Endothelial cell of umbilical vein (primary cell): ENCODE measurements at places on chromosomes 2 and 18. TPM values are rescaled to one million over a fixed set of nuclear protein-coding genes. Genes with fewer than 3 reads are reported as not detected.
A peak's percentile ranks its signal among the peaks of the same experiment; 100 is the strongest.

GRCh38 chr2:62375113-62375420, 130.9 kb downstream of the TMEM17 start:
- DNase-seq: no peak

Gene XPO1
- 33.8 and 46.7 TPM in 2 replicates for polyA plus RNA-seq

Gene SERPINE2
- 2.5 and 4.0 TPM in 2 replicates for polyA plus RNA-seq

GRCh38 chr2:95292623-95293260, 4.4 kb upstream of the KCNIP3 start:
- no peak for DNase-seq

Gene COBLL1
- polyA plus RNA-seq: 7.0 and 9.1 TPM in 2 replicates

Gene STRADB
- polyA plus RNA-seq: 5.3 and 6.9 TPM in 2 replicates

DNA sequence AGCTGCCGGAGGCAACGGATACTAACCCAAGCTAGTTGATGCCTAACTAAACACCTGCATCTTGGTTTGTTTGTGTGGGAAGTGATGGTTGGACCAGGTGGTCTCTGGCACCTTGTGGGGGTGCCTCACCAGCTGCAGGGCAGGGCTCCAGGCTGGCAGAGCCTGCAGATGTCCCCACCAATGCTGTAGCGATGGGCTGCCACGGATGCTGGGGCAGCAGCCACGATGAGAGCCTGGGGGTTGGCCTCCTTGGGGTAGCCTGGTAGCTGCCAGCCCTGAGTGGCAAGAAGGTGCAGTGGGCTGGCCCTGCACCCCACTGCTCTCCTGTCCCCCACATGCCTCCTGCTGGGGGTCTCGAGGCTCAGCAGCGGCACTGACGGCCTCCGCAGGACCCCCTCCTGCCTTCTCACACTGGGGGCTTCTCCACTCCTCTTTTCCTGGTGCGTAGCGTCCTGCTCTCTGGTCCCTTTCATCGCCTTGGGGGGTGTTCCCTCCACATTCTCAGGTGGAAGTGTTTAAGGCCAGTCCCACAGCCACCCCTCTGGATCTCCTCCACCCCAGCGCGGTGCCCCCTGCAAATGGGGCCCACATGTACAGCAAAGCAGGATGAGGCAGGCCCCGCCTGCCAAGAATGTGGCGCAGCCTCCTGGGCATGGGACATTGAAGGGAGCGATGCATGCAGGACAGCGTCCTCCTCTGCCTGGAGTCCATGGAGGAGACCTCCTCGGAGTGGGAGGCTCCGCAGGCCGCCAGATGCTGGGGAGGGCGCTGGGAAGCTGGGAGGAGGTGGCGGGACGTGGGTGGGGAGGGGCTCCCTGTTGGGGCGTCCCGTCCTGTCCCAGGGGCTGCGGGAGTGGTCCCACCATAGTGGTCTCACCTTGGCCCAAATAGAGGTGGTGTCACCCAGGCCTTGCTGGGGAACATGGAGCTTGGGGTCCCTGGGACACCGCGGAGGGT, 173.1 kb downstream of the ASB1 start:
- no peak for DNase-seq

Gene SPEG
- 3.5 TPM in 2 replicates for polyA plus RNA-seq

DNA sequence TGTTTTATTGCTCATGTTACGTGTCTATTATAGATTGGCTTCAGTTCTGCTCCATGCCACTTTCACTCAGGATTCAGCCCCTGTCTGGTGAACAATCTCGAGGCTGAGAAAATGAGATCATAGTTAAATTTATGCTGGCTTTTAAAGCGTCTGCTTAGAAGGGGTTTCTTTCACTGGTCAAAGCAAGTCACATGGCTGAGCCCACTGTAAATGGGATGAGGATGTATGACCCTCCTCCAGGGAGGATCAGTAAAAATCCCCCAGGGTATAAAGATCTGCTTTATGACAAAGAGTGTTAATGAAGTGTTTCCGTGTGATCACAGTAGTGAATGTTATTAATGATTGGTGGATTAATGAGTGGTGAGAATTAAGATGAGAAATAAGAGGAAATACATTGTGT, 6.2 kb upstream of the PLCL1 start:
- DNase-seq: no peak

Gene SLC66A3
- polyA plus RNA-seq: 31.4 and 45.8 TPM in 2 replicates

Gene PLGLB2
- polyA plus RNA-seq: 0.68 and 0.98 TPM in 2 replicates

DNA sequence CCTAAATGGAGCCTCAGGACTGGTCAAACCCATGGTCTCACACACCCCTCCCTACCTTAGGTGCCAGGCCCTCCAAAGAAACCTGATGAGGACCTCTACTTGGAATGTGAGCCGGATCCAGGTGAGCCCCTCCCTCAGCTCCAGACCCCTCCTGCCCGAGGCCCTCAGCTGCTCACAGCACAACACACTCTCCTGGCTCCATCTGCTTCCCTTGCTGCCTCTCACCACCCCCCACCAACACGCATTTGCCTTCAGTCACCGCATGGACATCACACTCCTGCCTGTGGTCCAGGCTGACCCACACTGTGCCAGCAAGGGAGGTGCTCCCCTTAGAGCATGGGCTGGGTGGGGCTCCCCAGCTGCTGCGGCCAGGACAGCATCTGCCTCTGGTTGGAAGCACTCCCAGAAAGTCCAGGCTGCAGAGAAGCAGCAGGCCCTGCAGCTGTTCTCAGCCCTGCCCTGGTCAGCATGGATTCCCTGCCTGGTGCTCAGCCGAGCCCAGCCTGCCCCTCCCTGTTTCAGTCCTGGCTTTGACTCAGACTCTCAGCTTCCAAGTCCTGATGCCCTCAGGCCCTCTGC, 15.1 kb downstream of the SH2D6 start:
- no peak for DNase-seq

DNA sequence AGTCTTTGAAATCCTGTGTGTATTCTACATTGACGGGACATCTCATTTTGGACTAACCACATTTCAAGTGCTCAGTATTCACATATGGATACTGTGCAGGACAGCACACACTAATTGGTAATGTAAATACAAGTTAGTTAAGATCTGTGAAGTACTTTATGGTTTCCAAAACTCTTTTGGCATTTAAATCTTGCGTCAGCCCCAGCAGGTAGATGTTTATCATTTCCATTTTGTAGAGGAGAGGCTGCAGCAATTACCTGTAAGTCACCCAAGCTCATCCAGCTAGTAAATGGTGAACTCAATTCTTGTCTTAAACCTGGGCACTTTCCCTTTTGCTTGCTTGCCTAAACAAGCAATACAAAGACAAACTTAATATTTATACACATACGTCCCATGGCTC, 1.6 kb upstream of the NAGK start:
- DNase-seq: no peak

- DNase-seq: no peak
Measured at GRCh38 chr2:37671816-37672103, 318 bp upstream of the CDC42EP3 start.

Gene CNGA3
- not detected in 2 replicates for polyA plus RNA-seq

Gene CHRND
- polyA plus RNA-seq: not detected in 2 replicates

DNA sequence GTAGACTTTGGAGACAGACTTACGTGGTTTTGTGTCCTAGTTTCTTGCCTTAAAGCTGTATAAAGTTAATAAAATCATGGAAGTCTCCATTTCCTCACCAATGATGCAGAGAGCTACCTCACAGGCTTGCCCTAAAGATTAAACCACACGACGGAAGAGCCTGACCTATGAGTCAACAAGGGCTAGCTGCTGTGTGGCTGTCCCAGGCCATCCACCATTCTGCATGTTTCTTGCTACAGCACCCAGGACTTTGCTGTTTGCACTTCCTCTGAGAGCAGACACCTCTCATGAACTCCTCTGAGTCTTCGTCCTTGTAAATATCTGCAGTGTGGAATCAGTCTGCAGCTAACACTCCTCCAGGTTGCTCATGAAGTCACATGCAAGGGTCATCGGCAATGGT, 160.0 kb upstream of the TRIB2 start:
- peak; percentile 16 for DNase-seq

Gene TUBA4A
- polyA plus RNA-seq: 24.8 and 29.4 TPM in 2 replicates

Gene DSG2
- polyA plus RNA-seq: 0.04 TPM in 1 of 2 replicates, not detected in the other

Gene LRATD1
- 0.02 TPM in 1 of 2 replicates, not detected in the other for polyA plus RNA-seq

- DNase-seq: no peak
Measured at GRCh38 chr2:148528356-148529064, 116.0 kb upstream of the EPC2 start.

DNA sequence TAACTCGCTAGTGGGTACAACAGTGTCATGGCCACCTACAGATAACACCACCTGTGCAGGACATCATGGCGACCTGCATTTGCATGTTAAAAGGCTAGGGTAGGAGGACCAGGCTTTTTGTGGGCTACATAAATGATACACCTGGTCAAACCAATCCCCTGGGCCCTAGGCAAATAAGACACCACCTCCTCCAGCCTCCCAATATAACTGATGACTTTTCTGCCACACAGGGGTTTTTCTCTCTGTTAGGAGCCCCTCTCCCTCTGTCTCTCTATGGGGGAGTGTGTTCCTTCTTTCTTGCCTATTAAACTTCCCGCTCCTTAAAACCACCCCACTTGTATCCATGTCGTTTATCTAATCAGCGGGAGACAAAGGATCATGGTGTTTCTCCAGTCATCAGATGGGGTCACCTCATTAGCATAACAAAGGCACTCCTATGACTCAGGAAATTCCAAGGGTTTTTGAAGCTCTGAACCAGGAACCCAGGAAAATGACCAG, 10.8 kb upstream of the BUB1 start:
- DNase-seq: no peak

GRCh38 chr18:54604211-54604610, 13.2 kb downstream of the DYNAP start:
- DNase-seq: no peak

- DNase-seq: no peak
Measured at GRCh38 chr18:26335156-26335555, 108.9 kb downstream of the TAF4B start.

DNA sequence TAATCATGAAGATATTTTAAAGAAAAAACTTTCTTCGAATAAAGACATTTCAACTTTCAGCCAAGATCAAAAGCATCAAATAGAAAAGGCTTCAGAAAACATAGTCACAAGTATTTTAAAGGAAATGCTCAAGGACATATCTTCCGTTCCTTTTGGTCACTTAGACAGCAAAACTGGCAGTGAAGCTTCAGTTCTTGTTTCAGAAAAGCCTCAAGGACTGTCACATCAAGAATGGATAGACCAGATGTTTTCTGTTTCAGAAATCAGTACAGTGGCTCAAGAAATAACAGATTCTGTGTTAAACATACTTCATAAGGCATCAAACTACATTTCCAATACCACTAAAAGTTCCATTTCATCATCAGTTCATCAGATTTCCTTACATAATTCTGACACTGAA, 51.8 kb downstream of the FSIP2 start:
- DNase-seq: no peak

DNA sequence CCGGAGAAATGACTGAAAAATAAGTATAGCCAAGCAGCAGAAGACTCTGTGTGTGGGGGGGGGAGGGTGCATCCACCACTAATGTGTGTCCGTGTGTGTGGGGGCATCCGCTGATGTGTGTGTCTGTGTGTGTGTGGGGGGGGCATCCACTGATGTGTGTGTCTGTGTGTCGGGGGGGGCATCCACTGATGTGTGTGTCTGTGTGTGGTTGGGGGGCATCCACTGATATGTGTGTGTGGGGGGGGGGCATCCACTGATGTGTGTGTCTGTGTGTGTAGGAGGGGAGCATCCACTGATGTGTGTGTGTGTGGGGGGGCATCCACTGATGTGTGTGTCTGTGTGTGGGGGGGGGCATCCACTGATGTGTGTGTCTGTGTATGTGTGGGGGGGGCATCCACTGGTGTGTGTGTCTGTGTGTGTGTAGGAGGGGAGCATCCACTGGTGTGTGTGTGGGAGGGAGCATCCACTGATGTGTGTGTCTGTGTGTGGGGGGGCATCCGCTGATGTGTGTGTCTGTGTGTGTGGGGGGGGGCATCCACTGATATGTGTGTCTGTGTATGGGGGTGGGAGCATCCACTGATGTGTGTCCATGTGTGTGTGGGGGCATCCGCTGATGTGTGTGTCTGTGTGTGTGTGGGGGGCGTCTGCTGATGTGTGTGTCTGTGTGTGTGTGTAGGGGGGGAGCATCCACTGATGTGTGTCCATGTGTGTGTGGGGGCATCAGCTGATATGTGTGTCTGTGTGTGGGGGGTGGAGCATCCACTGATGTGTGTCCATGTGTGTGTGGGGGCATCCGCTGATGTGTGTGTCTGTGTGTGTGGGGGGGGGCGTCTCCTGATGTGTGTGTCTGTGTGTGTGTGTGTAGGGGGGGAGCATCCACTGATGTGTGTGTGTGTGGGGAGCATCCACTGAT, 125.0 kb downstream of the NFATC1 start:
- no peak for DNase-seq

GRCh38 chr18:38297910-38298309, 732.3 kb upstream of the CELF4 start:
- DNase-seq: no peak

GRCh38 chr2:14867853-14868252, 235.3 kb downstream of the LRATD1 start:
- no peak for DNase-seq
